ENCODE measurements at places on chromosomes 2 and 18. TPM values are rescaled to one million over a fixed set of nuclear protein-coding genes. Genes with fewer than 3 reads are reported as not detected.

The AFF3 gene
- total RNA-seq: 0.32 TPM

The FBXO48 gene
- 2.0 TPM for total RNA-seq

The SCN1A gene
- total RNA-seq: not detected

DNA sequence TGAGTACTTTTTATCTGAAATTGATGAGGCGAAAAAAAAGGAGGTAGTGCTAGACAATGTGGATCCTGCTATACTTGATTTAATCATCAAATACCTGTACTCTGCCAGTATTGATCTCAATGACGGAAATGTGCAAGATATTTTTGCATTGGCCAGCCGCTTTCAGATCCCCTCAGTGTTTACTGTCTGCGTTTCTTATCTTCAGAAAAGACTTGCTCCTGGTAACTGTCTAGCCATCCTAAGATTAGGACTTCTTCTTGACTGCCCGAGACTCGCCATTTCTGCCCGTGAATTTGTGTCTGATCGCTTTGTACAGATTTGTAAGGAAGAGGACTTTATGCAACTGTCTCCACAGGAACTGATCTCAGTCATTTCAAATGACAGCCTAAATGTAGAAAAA is 453 bp downstream of the KLHL41 start:
- no peak for ATAC-seq

- ATAC-seq: no peak
Measured at GRCh38 chr18:62070302-62070701, 116.6 kb downstream of the PIGN start.

DNA sequence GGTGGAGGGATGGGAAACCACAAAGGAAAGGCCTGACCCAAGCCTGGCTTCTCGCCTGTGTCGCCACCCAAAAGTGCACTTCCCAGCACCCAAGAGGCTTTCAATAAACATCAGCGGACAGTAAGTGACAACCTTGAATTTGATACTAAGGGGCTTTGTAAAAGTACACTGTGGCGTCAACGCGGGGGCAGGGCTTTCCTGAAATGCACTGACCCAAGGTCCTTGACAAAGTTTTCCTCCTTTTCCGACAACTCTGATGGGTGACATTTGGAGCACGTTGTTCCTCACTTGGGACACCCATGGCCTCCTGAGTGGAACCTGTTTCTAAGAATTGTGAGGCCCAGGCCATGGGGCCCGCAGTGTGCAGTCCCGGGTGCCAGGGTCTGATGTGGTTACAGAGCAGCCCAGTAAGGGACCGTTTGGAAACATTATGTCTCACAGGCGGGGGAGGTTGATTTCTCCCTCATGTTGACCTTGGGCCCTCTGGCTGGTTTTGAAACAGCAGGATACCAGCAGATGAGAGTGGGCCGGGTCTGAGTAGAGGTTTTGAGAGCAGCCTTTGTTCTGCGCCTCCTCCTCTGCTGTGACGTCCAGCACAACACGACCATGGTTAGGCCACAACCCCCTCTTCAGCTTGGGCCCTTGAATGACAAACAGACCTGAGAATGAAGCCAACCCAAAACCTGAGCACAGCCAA is 2.8 kb upstream of the ZBTB14 start:
- no peak for ATAC-seq

GRCh38 chr2:231928481-231928880 is 2.3 kb upstream of the NPPC start:
- no peak for ATAC-seq

DNA sequence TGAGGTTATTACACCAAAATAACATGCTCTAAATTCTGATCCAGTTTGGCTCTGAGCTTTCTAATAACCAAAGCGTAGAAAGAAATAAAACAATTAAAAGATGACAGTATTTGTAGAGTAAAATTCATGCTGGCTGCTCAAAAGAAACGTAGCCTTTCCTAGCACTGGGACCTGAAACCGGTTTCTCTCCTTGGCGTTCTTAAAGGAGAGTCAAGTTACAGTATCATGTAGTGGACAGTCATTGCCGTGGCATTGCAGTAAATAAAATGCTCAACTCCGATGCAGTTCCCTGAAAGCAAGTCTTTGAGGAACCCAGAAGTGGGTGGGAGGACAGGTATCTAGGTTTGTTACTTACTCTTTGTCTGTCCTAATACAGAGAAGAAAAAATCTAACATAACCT is 52.7 kb upstream of the ITM2C start:
- ATAC-seq: no peak

DNA sequence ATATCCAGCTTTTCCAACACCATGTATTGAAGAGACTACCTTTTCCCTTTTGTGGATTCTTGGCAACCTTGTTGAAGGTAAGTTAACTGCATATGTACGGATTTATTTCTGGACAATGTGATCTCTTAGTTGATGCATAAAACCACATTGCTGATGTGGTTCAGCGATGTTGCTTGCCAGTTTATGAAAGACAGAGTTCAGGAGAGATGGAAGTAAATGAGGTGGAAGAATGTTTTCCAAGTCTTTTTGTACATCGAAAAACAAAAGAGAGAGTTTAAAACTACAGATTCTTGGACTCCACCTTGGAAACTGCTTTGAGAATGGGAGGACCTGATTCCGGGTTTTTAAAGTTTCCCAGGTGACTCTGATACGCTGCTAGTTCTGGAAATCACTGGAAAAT is 43.8 kb downstream of the MOB4 start:
- ATAC-seq: no peak

DNA sequence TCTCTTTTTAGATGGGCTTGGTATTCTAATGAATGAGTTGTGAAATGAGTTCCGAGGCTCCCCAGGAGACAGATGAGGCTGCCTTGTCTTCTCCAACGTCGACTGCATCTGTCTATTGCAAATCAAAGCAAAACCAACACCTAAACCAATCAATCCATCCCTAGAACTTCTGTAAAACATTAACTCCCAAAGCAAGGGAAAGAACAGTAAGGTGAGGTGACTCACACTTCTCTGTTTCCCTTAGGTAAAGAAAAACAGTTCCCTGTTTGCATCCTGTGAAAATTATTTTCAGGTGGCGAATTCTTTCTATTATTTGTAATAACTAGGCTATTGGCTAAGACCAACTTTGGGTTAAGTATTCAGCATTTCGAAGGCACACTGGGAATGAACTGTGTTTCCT is 249.4 kb downstream of the EPHA4 start:
- ATAC-seq: no peak

GRCh38 chr2:41580806-41581205 is 467.0 kb upstream of the PKDCC start:
- no peak for ATAC-seq

DNA sequence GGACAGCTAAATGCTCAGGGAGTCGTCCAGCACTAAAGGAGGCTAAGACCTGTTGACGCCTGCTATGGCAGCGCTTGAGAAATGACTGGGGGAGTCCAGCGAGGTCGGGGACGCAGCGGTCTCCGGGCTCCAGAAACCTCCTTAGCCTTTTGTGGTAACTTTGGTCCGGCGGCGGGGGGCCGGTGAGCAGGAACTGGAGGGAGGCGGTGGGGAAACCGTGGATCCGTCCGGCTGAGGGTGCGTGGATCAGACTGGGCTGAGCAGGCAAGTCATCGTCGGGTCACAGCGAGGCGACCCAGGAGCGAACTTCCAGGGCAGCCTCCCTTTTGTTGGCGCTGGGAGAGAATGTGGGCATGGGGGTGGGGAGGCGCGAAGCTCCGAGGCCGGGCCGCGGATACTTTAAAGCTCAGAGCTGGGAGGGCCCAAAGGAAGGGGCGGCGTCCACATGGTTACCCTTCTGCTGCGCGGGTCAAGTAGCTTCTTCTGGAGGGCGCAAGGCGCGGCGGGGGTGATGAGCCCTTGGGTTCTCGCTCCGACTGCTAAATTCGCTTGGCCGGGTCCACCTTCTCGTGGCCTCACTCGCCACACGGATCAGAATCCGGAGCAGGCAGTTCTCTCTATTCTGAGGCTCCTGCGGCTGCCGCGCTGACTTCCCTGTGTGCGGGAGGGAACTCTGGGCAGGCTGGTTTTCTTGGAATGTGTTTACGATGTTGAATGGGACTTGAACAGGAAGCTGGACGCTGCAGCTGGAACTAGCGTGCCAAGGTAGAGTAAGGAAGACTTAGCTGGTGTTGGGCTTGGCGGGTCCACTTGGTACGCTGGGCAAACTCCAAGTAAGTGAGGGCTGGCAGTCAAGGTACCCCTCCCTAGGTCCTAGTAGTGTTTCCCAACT is 920 bp downstream of the GULP1 start:
- no peak for ATAC-seq

DNA sequence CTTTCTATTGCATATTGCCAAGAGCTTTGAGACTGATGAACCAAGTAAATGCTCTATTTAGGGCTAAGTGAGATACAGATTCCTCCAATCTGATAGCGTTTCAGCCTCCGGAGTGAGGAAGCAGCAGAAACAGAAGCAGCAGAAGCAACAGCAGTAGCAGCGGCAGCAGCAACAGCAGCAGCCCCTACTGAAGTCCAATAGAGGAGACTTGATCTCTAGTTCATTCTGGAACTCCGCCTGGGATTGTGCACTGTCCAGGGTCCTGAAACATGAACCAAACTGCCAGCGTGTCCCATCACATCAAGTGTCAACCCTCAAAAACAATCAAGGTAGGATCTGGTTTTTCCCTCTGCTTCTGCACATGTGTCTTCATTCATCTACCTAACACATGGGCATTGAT is at the start of gene DPP10:
Gene DPP10, plus strand, starts transcription at position 132 of the 400 bp plus-strand sequence.
- no peak for ATAC-seq

DNA sequence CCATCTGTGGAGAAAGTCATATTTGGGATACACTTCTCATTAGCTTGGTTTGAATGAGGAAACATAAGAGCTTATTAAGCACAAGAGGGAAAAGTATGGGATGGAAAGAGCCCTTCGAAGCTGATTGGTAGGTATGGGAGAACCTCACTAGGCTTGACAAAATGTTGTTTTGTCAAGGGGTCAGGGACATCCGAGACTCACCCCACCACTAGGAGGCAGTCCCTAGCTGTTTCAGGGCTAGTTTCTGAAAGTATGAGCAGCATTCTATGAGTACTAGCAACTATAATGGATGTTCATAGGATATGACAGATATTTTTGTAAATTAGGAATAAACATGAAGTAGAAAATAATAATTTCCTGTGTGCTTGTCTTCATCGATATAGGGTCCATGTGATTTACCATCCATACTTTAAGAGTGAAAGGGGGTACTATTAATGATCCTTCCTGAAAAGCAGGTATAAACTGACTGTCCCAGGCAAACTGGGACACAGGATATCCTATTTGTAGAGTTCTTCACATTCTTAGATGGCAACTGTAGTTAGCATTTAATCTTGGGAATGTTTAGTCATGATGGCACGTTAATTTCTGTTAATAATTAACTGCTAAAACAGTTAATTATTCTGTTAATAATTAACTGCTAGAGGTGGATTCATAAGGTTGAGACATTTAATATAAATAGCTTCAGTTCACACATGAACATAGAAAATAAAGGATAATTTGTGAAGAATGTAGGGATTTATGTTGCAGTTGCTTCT is 28.4 kb downstream of the OTX1 start:
- no peak for ATAC-seq

DNA sequence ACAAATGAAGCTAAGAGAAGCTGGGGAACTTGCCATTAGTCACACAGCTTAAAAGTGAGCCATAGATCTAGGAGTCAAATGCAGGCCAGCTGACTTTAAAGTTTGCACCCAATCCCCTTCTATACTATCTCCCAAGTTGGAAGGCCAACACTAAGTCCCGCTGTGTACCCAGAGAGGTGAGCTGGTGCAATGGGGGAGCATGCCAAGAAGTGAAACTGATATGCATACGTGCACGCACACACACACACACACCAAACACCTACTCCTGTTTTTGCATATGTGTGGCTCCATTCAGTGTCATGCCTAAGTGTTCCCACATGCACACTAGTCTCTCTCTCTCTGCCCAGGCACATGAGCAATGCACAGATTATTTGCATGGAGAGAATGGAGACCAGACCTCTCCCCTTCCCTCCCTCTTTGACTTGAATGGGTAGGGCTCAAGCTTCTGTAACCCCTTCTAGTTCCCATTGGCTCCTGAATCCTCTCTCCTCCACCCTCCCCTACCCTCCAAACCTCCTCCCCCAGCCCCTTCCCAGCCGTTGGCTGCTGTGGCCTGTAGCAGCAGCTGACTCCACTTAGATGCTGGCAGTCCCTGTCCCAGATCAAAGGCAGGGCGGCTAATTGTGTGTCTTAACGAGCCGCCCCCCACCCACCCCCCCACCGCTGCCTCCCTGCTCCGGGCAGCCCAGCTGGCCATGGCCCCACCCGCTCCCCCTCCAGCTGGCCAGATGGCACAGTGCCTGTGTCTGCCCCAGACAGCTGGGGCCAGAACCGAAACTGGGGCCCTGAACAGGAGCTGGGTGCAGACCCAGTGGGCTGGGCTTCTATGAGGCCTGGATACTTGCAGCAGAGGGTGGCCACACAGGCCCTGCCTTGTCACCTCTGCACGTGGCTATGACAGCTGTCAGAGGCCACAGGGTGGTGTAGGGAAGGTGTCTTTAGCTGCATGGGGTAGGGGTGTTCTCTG is 5.6 kb downstream of the WNT10A start:
- ATAC-seq: peak; percentile 32

DNA sequence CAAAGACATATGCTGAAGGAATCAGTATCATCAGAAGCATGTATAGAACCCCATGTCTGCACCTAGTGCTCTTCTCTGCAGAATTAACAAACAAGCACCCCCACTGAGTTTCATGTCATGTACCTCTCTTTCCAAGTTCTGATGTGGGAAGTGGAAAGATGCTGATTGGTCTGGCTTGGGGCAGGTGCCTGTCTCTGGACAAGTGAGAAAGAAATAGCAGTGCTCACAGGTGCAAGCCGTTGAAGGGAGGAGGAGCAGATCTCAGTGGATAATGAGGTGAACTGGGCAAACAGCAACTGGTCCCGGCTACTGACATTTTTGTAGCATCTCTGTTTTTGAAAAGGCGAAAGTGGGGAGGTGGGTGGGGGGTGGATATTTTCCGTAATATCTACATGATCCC is 17.5 kb upstream of the ACVR1 start:
- ATAC-seq: no peak

DNA sequence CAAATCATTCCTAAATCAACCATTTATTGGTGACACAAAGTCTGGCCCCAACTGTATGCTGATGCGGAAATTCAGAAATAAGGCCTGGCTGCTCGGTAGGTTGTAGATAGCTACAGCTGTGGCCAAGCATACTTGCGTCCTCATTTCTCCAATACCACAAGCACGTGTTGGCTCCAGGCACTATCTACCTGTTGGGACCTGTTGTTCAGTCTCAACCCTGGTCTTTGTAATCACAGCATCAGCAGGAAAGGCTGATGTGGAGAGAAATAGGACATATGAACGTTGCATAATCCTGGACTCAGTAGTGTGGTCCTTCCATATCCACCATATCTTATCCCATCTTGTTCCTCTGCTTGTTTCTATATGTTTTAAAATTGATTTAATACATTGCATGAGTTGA is 212.6 kb downstream of the PMAIP1 start:
- no peak for ATAC-seq

Measured in activated T-helper 17 cell treated with anti-CD3 and anti-CD28 coated beads, Interleukin-2, amount 50 U/mL, for 72 hours (primary cell).